Femur (tissue), 1 donor: ENCODE measurements at places on chromosomes 12 and 14.

- no peak for DNase-seq
Observed at GRCh38 chr12:54262403-54262925, 17.5 kb downstream of the CBX5 start.

DNA sequence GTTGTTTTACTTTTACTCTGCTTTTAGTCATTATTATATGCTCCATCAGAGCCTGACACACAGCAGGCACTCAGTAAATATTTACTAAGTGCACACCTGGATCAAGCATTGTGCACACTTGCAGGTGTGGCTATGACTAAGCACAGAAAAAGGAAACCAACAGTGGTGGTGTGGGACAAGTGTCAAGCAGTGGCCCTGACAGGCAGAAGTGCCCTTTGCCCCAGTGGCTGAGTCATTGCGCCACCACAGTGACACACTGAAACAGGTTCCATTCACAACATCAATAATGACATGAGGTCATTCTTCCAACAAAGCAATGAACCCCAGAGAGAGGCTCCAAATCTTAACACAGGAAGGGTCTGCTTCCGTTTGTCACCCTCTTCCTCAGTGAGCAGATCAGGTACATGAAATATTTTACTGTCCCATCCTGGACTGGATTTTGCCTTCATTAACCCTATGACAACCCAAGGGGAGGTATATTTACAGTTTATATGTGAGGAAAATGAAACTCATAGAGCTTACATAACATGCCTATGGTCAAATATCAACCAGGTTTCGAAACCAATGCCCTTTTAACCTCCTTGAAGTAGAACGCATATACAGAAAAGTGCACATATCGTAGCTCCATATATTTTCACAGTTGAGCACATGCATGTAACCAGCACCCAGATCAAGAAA is 82.6 kb upstream of the GTF2A1 start:
- DNase-seq, result peak; percentile 36

DNA sequence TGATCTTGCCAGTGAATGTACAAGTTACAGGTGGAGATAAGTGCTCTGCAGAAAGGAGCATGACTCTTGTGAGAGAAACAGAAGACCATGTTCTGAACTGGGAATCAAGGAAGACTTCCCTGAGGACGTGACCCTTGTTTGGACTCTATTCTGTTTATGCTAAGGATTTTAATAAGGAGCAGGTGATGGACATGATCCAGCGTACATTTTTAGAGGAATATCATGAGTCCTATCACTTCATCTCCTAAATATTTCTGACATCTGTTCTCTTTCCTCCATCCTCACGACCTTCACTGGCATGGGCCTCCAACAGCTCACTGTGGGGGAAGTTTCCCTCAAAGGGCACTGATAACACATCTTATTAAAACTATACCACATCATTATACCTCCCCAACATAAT is 7.9 kb upstream of the SLC38A1 start:
- DNase-seq, result no peak

DNA sequence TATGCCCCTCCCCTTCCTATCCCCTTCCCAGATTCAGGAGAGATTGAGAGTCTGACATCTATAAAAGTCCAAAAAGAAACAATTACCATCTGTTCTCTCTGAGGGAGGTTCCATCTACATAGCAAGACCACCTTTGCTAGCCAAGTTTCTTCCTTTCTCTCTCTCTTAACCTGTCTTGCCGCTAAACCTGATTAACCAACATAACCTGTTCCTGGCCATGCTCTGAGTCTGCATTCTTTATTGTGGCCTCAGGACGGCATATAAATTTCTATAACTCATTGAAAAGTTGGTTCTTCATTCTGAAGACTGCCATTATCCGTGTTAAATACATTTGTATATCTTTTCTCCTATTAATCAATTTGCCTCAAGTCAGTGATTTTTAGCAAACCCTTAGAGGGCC is 594.0 kb downstream of the KCNH5 start:
- DNase-seq, result no peak

DNA sequence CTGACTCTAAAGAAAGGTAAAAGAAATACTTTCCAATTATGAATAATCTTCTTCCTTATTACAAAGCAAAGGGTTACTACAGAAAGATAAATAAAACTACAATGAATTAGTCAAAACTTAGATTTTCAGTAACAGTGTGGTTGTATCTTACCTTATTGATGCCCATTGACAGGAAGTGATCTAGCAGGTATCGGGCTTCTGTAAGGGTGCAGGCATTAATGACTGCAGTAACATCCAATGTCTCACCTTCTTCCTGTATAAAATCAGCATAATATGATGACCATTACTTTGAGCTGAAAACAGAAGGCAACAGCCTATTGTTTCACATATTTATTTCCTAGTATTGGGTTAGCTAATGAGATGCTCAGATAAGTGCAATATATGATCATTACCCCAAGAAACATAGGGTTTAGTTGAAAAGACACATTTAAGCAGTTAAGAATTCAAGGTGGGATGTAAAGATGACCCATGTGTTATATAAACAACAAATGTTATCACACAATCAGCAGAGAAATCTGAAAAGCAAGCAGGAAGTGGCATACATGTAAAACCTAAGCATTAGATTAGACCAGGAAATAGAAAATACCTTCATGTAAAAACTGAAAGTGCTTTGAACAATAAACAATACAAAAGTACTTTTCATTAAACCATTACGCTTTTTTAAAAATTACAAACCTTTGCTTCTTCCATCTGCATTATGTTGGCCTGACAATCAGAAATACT is 111.2 kb downstream of the KIF21A start:
- no peak for DNase-seq

- no peak for DNase-seq
Observed at GRCh38 chr14:59268011-59268410, 79.5 kb downstream of the DAAM1 start.

- DNase-seq, result no peak
Observed at GRCh38 chr12:58621126-58621525, 299.2 kb downstream of the LRIG3 start.

GRCh38 chr12:25741917-25742316 is 188.8 kb upstream of the LMNTD1 start:
- DNase-seq, result no peak

DNA sequence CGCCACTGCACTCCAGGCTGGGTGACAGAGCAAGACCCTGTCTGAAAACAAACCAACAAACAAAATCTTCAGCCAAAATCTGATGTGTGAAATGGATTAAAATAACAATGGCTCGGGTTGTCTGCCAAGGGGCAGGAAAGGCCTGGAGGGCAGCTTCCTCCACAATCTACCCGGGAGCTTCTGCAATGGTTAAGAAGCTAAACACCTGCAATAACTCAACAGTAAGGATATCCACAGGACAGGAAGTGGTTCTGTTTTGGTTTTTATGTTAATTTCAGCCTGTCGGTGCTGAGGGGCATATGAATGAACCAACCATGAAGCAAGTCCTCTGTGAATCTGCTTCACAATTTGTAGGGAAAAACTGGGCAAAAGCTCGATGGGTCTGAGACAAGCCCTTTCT is 34.4 kb downstream of the RAD52 start:
- no peak for DNase-seq

DNA sequence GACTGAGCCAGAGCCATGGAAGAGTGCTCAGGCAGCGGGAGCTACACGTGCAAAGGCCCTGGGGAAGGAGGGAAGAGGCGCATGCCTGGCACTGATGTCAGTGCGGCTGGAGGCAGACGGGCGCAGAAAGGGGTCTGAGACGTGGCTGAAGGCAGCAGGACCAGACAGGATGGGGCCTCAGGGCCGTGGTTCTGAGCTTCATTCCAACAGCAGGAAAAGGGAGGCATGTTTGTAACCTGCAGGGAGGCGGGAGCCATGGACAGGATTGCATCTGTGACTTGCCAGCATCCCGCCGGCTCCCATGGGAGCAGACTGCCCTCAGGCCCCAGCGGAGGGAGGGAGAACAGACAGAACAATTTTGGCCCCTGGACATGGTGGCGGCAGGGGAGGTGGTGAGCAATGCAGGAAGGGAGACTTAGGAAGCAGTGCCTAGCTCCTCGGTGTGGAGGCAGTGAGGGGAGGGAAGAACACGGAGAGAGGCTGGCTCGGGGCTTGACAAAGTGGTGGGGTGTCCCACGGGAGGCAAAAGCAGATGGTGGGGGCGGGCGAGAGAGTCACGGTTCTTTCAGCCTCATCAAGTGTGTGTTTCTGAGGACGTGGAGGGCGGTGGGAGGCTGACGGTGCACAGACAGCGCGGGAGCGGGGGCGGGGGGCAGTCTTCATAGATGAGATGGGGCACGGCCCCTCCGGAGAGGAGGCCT is 33.3 kb upstream of the INF2 start:
- peak; percentile 62 for DNase-seq

- DNase-seq, result no peak
Observed at GRCh38 chr14:90058876-90059458, 2.8 kb upstream of the KCNK13 start.

GRCh38 chr14:90105756-90106155 is 44.0 kb downstream of the KCNK13 start:
- DNase-seq, result no peak

DNA sequence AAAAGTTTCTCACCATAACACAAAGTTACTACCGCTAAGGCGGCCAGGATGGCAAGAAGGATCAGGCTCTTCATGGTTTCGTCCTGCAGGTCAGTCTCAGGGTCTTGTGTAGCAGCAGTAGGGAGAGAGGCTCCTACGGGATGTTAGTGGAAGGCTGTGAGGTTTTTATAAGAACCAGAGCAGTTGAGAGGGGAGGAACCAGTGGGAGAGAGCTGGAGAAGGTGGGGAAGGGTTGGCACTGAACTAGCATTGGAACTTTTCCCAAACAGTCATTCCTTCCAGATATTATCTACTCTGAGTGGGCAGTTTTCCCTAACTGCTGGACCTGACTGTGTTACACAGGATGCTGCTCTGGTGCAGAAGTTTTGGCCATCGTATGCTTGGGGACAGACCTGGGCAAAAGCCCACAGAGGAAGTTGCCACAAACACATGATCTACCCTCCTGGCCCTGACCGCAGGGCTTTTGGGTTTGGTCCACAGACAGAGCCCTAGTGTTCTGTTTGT is at the start of gene MGP:
Gene MGP, minus strand, starts transcription at position 137 of the 504 bp plus-strand sequence. Its CDS starts 63 bp downstream, at position 74.
- peak; percentile 85 for DNase-seq

GRCh38 chr12:114678028-114678427 is 5.9 kb downstream of the TBX3 start:
- no peak for DNase-seq

- DNase-seq, result peak; percentile 65
Observed at GRCh38 chr12:52280796-52281560, 6.5 kb downstream of the KRT86 start.

GRCh38 chr14:76541594-76542219 is 165.8 kb downstream of the ESRRB start:
- DNase-seq, result peak; percentile 38

- DNase-seq, result no peak
Observed at GRCh38 chr14:92987713-92988510, 65.0 kb downstream of the CHGA start.

DNA sequence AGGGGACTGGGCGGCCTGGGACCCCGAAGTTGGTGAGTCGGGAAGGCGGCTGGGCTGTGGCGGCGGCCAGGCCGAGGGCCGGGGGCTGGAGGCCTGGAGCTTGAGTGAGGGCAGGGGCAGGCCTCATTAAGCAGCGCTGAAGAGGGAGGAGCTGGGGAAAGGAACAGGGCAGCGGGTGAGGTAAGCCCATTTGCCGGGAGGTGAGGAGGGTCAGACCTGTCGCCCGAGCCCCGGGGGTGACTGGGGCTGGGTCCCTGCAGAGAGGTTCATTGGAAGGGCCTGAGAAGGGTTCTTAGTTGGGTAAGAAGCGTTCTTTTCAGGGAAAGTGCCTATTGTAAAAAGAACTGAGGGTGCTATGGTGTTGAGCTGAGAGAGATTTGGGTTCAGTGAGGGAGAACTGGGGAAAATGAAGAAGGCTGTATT is 441 bp downstream of the RAB5B start:
- peak; percentile 67 for DNase-seq

DNA sequence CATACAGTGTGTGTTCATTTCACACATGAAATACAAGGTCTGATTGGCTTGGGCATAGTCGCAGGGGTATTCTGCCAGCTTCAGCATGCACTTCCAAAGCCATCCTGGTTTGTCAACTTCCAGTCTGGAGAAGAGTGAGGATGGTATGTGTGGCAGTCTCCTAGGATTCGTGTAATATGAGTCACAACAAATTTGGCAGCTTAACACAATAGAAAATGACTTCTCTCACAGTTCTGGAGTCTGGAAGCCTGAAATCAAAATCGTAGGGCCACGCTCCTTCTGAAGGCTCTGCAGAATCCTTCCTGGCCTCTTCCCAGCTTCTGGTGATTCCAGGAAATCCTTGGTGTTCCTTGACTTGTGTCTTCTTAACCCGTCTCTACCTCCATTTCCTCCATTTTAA is 167.5 kb downstream of the PPM1H start:
- DNase-seq, result no peak

GRCh38 chr14:75495882-75496281 is 26.4 kb upstream of the BATF start:
- DNase-seq, result no peak

DNA sequence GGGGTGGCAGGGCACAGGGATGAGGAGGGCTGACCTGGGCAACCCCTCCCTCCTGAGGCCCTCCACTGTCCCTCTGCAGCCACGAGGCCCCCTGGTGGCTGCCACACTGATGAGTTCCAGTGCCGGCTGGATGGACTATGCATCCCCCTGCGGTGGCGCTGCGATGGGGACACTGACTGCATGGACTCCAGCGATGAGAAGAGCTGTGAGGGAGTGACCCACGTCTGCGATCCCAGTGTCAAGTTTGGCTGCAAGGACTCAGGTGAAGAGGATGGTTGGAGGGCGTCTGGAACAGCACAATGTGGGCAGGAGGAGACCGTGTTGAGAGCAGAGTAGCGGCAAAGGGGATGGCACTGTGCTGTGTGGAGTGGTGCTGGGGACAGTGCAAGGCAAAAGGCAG is 25.7 kb upstream of the LRP1-AS start:
- DNase-seq, result no peak

DNA sequence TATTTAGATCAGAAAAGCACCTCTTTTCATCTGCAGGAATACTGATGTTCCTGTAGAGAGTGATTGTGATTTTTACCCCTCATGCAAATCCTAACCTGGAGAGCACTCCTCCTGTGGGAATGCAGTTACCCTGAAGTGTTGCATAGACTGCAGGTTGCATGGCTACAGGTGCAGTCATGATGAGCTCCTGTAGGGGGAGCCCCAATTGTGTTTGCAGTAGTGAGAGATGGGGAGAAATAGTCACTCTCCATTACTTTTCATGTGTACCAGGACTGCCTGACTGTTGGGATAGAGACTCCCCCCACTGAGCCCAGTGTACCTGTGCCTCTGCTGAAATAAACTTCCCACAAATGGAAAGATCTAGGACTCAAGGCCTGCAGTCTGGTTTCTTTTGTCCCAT is 1086.5 kb downstream of the SLC6A15 start:
- DNase-seq, result no peak

- DNase-seq, result peak; percentile 85
Observed at GRCh38 chr12:8687846-8688601, 9.8 kb upstream of the RIMKLB start.
